ENCODE measurements at places on chromosomes 3 and 15.
A peak's percentile ranks its signal among the peaks of the same experiment; 100 is the strongest.

DNA sequence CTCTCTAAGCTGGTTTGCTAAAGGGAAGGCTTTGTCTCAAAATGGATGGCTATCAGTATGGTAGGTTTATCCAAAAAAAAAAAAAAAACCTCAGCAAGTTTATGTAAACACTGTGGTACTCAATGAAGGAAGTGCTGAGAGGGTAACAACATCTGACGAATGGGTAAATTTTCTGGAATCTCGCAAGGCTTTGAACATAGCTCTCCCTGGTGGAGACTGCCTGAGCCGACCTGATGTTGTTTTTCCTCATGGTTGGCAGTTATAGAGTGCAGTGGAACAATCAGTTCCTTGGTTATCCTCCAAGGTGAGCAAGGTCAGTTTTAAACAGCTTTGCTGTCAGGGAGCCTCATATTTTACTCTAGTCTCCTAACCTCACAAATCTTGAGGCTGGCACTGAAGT lies 94.6 kb downstream of the ZPLD1 start:
- no peak for DNase-seq

DNA sequence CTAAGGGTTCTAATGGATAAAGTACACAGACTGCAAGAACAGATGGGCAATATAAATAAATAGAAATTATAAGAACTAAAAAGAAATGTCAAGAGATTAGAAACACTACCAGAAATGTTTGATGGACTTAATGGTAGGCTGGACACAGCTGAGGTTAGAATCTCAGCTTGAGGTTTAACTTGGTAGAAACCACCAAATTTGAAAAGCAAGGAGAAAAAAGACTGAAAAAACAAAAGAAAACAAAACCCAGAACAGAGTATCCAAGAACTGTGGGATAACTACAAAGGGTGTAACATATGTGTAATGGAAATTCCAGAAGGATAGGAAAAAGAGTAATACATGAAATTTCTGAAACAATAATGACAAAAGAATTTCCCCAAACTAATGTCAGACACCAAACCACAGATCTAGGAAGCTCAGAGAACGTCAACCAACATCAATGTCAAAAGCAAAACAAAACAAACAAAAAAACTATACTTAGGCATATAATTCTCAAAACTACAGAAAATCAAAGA lies 35.0 kb downstream of the RFX7 start:
- DNase-seq: no peak

DNA sequence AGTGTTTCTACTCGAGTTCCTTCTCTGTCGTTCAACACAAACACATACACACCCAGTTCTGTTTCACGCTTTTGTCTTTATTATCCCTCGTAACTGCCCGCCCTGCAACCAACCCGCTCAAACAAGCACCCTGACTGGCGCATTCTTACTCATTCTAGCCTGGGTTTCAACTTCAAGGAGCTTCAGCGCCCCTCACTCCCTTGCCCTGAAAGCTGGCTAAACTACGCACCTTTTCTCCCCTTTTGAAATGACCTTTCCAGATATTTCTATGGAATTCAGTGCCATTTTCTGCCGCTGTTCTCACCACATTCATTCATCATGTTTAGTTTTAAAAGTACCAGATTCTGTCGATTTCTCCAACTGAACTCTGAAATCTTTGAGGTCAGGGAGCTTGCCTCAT lies 653 bp upstream of the MFSD1 start:
- no peak for DNase-seq

DNA sequence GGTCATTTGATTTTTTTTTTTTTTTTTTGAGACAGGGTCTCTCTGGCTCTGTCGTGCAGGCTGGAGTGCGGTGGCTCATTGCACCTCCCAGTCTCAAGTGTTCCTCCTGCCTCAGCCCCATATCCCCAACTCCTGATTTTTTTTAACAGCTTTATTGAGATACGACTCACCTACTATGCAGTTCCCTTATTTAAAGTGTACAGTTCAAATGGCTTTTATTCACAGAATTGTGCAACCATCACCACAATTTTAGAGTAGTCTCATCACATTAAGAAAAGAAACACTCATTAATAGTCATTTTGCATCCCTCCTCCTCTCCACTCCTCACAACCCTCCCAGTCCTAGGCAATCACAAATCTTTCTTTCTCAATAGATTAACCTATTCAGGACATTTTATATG lies 1.9 kb upstream of the TRA2B start:
- DNase-seq: no peak

- DNase-seq: no peak
Observed at GRCh38 chr3:39168156-39168780, 14.9 kb upstream of the CSRNP1 start.

- DNase-seq: no peak
Observed at GRCh38 chr3:172189213-172189612, 149.8 kb downstream of the FNDC3B start.

DNA sequence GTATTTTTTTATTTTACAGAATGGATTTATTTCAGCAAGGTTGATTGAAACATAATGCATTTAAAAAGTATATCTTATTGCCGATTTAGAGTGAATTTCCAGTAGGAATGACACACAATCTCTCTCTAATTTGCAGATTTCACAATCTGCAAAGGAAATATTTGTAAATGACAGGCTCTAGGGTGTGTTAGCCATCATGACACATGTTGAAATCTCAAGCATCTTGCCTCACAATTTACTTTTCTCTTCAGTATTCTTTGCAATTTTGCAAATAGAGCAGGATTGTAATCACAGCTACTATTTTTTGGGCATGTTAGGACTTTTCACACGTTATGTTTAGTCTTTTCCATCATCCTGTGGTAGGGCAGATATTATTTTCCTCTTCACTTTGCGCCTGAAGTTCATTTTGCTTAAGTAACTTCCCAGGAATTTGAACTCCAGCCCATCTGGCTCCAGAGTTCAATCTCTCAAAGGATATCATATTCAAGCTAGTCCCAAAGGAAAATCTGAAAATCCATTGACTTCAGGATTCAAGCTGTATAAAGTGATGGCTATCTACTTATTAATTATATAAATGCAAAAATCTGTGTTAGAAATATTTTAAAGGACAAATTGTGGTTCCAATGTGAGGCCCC lies 55.4 kb downstream of the ATP13A4 start:
- no peak for DNase-seq

- peak; percentile 51 for DNase-seq
Observed at GRCh38 chr3:176521531-176522175, 675.6 kb downstream of the TBL1XR1 start.

GRCh38 chr15:79641841-79642240 lies 209.7 kb downstream of the MINAR1 start:
- DNase-seq: no peak

GRCh38 chr3:171380711-171381425 lies 79.3 kb downstream of the TNIK start:
- DNase-seq: no peak

- DNase-seq: no peak
Observed at GRCh38 chr3:43015991-43016865, 37.1 kb downstream of the GASK1A start.

DNA sequence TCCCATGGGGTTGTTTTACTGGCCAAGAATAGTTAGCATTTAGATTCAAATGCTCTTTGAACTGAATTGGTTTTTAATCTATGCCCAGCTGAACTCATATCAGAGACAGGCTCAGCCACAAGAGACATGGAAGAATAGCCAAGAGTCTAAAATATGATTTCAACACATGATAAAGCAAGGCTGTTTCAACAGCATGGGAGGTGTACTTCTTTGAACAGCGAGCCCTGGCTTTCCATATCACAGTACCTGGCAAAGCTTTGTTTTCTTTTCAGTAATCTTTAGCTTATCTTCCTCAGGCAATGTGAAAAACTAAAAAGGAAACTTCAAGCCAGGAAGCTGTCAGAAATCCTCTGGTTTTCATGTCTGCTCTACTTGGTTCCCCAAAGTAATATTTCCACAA lies 413.6 kb upstream of the ADAMTS9 start:
- no peak for DNase-seq

- DNase-seq: no peak
Observed at GRCh38 chr3:193828477-193828876, 235.5 kb downstream of the OPA1 start.

DNA sequence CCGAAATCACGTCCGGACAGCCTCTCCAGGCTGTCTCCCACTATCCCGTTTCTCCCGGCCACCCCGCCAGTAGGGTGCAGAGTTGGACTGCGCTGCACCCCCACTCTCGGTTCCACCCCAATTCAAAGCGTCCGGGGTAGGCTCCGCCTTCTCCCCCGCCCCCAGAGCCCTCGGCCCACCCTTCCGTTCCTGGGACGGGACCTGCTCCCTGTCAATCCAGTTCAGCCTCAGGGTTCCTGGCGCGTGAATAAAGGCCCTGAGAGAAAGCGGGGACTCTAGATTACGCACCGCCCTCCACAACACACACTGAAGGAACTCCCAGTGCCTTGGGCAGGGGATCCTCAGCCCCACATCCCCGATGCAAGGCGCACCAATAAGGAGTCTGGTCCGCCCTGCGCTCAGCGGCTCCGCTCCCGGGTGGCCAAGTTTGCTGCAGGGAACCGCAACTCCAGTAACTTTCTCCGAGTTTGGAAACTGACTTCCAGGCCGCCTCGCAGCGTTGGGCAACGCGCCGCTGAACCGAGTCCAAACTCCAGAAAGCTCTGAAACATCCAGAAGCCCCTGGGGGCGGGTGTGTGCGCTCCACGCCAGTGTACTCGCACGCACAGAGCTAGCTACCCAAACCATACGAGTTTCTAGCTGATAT lies 1.9 kb downstream of the ADAMTS9 start:
- DNase-seq: peak; percentile 81

GRCh38 chr3:74537857-74538256 lies 76.6 kb downstream of the CNTN3 start:
- DNase-seq: no peak

- DNase-seq: no peak
Observed at GRCh38 chr15:40421246-40422157, 15.9 kb downstream of the IVD start.

DNA sequence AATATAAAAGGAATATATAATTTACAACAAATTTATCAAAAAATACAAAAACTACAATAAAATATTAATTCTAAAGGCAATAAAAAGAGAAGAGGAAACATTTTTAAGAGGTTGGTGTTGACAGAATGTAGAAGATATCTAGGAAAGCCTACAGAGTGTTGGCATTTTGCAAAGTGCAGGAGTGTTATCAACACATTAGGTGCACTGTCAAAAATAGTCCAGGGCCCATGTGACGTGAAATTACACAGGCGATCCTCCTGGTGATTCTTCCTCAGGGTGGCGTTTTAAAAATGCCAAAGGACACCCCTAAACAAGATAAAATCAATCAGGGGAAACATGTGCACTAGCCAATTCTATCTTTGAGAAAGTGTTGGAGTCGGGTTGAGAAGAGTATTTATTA lies 222.7 kb downstream of the ARPP21 start:
- DNase-seq: no peak

DNA sequence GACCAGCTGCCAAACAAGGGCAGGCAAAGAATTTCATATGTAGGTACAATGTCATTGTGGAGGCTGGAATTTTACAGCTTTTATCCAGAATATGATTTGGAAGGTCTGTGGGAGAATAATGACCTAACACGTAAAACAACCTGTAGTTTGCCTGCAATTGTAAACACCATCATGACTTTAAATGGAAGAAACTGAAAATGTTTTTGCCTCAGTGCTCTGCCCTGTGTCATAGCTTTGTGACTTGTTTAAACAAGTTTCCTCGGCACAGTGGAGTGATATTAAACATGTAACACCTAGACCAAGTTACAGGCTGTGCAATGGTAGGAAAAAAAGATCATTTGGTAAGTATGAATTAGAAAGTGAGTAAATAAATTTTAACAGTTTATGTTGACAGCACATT lies 171.6 kb upstream of the MBNL1 start:
- no peak for DNase-seq

DNA sequence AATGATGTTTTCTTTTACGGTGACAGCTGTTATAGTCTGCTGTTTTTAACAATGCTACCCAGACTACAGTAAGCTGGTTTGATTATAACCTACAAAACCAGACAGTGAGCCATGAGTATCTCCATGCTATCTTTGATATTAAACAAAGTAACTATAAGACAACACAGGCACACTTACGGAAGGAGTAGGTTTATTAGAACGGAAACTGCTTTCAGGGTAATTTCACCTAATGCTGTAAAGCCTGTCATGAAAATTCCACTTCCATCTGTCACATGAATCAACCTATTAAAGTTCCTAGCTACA lies 33.0 kb downstream of the VPS13C start:
- DNase-seq: no peak

- no peak for DNase-seq
Observed at GRCh38 chr15:63504979-63505841, 817 bp downstream of the USP3 start.

GRCh38 chr3:66477856-66478255 lies 23.0 kb downstream of the LRIG1 start:
- DNase-seq: no peak

DNA sequence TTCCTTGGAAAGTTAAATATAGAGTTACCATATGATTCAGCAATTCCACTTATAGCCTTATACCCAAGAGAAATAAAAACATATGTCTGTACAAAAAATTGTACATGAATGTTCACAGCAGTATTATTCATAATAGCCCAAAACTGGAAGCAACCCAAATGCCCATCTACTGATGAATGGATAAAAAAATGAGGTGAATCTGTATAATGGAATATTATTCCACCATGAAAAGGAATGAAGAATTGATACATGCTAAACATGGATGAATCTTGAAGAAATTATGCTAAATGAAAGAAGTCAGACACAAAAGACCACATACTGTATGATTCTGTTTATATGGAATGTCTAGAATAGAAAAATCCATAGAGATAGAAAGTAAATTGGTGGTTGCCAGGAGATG lies 61.4 kb downstream of the TTC23 start:
- no peak for DNase-seq

- DNase-seq: no peak
Observed at GRCh38 chr15:55970286-55970685, 23.1 kb downstream of the NEDD4 start.
